Urothelium cell line (cell line): ENCODE measurements at places on chromosomes 3 and 15.

- DNase-seq: no peak
Observed at GRCh38 chr3:184168363-184169120, 6.1 kb upstream of the AP2M1 start.

GRCh38 chr15:78878356-78878755 is 5.7 kb downstream of the MORF4L1 start:
- no peak for DNase-seq

DNA sequence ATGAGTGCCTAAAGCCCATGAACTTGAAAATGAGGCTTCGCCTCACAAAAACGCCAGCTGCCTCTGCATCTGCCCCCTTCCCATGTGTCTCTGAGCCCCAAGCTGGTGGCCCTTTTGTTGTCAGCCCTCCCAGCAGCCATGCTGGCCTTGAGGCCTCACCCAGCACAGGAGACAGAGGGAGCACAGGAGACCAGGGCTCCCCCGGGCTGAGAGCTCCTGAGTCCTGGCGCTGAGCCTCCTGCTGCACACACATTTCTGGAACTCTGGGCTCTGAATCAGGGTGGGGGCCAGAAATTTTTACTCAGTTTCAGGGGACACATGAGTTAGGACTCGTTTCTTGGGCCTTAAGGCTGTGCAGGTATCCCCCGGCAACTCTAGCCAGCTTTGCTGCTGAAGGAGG is 56.4 kb upstream of the ACAD9 start:
- DNase-seq: no peak

GRCh38 chr15:48427479-48427878 is 96.2 kb downstream of the DUT start:
- no peak for DNase-seq

GRCh38 chr15:60534546-60534945 is 55.6 kb upstream of the ICE2 start:
- DNase-seq: no peak

DNA sequence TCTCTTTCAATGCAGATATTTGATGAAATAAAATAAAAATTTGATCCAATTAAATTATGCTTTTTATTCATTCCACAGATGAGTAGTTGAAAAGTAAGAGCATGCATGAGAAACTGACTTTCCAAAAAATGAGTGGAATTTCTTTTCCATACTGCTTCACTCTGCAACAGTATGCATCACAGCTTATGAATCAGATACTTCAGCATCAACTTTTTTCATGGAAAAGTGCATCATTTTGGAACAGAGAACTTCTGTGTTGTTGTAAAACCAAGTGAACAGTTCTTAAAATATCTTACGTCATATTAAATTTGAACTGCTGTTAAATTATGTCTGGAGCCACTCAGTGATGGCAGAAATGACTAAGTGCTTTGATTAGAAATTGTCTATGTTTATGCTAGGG is 16.7 kb upstream of the SLC7A14 start:
- DNase-seq: no peak

DNA sequence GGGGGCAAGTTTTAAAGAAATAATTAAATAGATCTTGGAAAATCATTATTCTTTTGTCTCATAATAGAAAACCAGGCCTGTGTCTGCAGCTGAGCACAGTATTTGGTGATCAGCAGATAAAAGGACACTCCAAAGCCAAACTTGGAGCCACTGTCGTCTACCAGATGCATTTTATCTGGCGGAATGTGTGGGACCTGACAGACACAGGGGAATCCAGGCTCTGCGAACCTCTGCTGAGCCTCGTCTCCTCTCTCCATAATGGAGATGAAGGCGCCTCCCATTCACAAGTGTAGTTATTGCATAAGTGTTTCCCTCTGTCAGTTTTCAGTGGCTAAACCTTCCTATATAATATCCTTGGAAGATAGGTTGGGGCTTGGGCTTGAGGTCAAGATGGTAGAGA is 42.1 kb downstream of the EEFSEC start:
- DNase-seq: no peak

- no peak for DNase-seq
Observed at GRCh38 chr3:40262331-40262730, 47.2 kb upstream of the EIF1B start.

DNA sequence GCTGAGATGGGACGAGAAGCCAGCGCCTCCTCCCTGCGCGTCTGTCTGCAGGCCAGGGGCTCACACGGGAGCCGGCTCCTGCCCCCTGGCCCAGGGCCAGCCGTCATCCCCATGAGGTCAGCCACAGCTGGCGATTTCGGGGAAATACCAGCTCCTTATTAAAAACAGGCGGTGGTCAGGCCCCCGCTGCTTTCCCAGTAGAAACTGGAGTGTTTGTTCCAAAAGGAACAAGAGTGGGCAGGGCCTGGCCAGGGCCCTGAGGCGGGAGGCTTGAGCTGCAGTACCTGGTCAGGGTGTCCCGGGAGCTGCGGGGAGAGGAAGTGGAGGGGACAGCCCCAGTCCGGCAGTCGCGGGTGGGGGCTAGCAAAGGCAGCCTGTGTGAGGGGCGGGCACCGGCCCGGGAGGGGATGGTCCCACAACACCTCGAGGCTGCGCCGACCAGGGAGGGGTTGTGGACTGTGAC is 17.8 kb downstream of the MYL3 start:
- DNase-seq: peak; percentile 77

- peak; percentile 43 for DNase-seq
Observed at GRCh38 chr3:51539291-51539941, 897 bp downstream of the RAD54L2 start.

DNA sequence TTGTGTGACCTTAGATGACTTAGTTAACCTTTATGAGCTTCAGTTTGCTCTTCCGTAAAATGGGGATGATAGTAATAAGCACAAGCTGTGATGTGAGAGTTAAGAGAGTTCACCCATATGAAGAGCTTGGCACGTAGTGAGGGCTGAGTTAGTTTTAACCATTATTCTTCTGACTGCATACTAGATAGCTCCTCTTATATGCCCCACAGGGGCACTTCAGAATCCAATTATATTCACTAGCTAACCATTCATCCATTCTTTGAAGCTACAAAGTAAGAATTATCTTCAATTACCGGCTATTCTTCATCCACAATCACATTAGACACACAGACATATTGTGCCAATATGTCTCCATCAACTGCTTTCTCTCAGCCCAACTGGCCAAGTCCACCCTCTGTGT is 159.0 kb upstream of the STT3B start:
- DNase-seq: no peak

DNA sequence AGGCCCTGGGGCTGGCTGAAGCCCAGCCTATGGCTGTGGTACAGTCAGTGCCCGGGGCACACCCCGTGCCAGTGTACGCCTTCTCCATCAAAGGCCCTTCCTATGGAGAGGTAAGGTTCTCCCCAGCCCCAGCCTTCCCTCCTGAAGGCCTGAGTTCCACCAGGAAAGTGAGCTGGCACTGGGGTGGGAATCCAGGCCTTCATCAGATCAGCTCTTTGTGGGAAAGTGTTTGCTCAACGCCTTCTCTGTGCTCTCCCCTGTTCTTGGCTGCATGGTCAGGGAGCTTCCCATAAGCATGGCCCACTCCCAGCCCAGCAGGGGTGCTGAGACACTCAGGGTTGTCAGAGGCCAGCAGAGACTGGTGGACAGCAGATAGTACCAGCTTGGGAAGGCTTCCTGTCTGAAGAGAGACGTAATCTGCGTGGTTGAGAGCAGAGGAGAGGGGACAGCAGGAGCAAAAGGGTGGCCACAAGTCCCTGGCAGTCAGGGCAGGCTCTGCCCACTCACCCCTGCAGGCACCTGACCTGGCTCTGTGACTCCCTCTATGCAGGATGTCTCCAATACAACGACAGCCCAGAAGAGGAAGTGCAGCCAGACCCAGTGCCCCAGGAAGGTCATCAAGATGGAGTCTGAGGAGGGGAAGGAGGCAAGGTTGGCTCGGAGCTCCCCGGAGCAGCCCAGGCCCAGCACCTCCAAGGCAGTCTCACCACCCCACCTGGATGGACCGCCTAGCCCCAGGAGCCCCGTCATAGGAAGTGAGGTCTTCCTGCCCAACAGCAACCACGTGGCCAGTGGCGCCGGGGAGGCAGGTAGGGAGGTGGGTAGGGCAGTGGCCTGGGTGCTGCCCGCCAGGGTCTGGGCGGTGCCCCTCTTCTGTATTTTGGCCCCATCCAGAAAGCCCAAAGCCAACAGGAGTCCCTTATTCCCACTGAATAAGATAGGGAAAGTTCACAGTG is 38.4 kb downstream of the PML start:
- no peak for DNase-seq

DNA sequence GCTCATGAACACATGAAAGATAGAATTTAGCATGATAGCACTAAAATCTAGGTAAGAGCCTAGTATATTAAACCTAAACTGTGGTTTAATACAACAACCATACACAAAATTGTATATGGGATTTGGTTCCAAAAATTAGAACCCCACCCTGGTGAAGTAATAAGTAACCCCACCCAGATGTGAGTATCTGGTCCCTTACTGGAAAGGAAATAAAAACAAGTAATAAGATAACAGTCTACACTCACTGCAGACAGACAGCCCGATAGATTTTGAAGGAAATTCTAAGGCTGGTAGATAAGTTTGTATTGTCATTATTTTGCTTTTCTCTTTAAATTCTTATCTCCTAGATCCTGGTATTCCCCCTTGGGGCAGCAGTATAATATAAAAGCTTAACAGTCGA is 184.9 kb downstream of the ZBTB20 start:
- DNase-seq: no peak

GRCh38 chr15:23645371-23646164 is 2.1 kb downstream of the MAGEL2 start:
- no peak for DNase-seq

GRCh38 chr3:125154800-125155269 is 57.7 kb downstream of the SLC12A8 start:
- DNase-seq: no peak

- no peak for DNase-seq
Observed at GRCh38 chr3:125203731-125204130, 8.8 kb downstream of the SLC12A8 start.

GRCh38 chr3:183513046-183513706 is 42.3 kb downstream of the KLHL6 start:
- no peak for DNase-seq

DNA sequence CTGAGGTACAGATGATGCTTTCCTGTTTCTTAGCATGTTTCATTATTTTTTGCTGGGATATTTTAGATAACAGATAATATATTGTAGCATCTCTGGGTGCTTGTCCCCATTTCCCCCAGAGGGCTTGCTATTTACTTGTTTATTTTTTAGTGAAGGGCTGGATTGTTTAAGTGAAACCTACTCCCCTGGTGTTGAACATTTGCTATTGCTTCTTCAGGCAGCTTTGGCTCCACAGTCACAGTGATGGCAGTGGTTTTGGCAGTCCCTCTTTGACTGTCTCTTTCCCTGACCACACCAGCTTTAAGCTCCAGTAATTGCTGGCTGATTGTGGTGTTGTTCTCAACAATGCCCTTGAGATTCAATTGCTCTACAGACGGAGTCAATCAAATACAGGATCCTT is 128.9 kb downstream of the KLF13 start:
- no peak for DNase-seq

GRCh38 chr3:8286086-8286485 is 215.5 kb upstream of the LMCD1 start:
- DNase-seq: no peak

- no peak for DNase-seq
Observed at GRCh38 chr3:176919836-176920765, 277.2 kb downstream of the TBL1XR1 start.

GRCh38 chr3:15797642-15798303 is at the start of gene ANKRD28:
TSS of gene ANKRD28 (minus strand) at chr3:15797979. CDS start at chr3:15796521, 1,458 bp downstream.
- peak; percentile 55 for DNase-seq

GRCh38 chr3:129758306-129758705 is 135.2 kb downstream of the TMCC1 start:
- no peak for DNase-seq

DNA sequence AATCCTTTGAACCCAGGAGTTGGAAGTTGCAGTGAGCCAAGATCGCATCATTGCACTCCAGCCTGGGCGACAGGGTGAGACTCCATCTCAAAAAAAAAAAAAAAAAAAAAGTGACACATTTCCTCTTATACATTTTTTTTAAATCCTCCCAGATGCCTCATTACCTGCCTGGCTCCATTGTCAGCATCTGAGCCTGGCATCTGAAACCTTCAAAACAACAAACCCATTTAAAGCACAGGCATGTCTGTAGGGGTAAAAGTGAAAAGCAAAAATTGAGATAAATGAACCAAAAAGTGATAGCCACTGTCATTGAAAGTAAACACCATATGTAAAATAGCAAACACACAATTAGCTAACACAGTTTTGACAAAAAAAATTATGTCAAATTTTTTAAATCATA is 38.6 kb downstream of the OSBPL10 start:
- no peak for DNase-seq

DNA sequence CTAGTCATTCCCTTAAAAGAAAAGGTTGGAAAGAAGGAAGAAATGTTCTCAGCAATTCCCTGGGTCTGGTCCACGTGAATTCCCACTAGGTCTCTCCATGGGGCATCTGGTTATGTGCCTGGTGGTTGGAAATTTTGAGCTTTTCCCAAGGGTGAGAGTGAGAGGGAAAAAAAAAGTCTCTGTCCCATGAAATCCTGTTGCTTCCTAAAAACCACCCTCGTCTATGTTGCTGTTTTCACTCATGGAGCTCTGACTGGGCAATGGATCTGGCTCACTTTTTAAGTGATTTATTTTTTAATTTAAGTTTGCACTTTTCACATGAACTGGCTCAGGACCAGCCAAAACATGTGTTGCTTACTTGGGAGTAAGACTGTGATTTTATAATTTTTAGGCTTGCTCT is 190.1 kb downstream of the CHST2 start:
- DNase-seq: no peak

GRCh38 chr3:61848885-61849284 is 287.5 kb downstream of the PTPRG start:
- peak; percentile 9 for DNase-seq

GRCh38 chr15:82812994-82813393 is 3.6 kb downstream of the WHAMM start:
- DNase-seq: no peak

DNA sequence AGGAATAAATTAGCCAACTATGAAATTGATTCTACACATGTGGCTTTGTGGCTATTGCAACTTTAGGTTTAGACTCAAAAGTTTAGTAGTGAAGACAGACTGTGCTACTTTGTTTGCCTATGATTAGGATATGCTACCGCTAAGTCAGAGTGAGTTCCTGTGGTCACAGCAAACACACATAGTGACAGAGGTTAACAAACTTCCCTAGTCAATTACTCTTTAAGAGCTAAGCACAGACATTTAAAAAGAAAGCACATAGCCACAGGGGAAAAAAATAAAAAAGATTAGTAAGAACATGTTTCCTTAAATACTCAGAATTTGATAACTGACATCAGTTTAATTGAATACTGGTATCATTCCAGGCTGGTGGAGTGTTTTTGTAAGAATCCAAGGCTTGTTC is 207.1 kb downstream of the GBE1 start:
- DNase-seq: no peak

- DNase-seq: no peak
Observed at GRCh38 chr3:158314426-158315357, 204.8 kb downstream of the RSRC1 start.

GRCh38 chr3:38084334-38085310 is 45.6 kb downstream of the DLEC1 start:
- peak; percentile 75 for DNase-seq
